ENCODE measurements at places on chromosomes 2 and 18.

GRCh38 chr18:4807604-4808293 lies 352.6 kb upstream of the DLGAP1 start:
- DNase-seq: no peak

GRCh38 chr2:38581193-38582147 lies 21.3 kb downstream of the HNRNPLL start:
- no peak for DNase-seq

- no peak for DNase-seq
Observed at GRCh38 chr2:201880993-201881611, 74.8 kb downstream of the CDK15 start.

GRCh38 chr2:69216535-69217332 lies 170.3 kb downstream of the GFPT1 start:
- peak; percentile 35 for DNase-seq

DNA sequence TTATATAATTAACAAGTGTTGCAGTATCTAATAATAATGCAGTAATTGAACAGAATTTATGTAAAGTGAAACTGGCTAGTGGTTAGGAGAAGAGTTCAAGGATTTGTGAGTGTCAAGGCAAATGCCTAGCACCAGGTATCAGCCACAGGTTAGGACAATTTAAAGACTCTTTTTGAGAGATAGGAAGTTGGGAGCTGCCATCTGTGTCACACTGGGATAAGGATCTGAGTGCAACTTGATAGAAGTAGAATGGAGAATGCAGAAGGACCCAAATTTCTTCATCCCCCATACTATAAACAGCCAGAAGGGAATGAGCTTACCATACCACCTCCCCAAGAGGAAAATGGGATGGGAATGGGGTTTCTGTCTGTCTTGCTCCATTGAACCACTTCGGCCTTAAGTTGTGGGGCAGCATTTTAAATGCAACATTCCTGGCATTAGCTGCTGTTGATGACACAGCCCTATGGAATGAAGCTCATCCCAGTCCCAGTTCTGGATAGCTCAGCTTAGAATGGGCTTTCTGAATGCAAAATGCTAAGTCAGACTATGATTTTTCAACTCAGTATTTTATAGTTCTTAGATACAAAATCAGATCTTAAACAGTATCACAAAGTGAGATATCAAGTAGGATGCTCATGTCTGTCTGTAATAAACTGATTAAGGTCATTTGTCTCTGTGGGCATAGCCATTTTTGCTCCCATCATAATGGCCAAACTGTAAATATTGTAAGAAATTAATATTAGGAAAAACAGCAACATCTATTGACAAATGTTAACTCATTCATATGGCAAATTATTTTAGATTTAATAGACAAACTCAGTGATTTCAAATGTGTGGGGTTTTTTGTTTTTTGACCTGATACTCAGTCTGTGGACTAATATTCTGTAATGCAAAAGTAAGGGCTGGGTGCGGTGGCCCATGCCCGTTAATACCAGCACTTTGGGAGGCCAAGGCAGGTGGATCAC lies 44.0 kb downstream of the GPR155 start:
- DNase-seq: no peak
